ENCODE measurements at places on chromosomes 1 and 21. TPM values are rescaled to one million over a fixed set of nuclear protein-coding genes. Genes with fewer than 3 reads are reported as not detected.

The TSTD1 gene
- 148 TPM for total RNA-seq

DNA sequence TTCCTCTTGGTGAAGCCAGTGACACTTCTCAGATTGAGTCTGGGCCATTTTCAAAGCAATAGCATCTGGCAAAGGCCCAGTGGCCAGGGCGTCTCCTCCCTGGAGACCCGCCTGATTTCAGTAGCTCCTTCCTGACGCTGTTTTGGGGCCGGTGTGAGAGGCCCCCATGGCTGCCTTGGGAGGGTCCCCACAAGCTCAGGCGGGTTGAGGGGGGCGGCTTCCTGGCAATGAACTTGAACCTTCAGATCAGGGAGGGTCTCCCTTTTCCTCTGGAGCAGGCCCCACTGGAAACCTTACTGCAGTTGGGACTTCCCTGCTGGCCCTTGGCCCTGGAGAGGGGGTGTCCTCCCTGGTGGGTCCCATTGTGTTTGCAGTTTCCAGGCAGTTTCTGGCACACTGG, 121.2 kb downstream of the CRYAA start:
- DNase-seq, result no peak

The CADM3 gene
- total RNA-seq, result not detected

GRCh38 chr1:107787299-107787698, 177.7 kb downstream of the VAV3 start:
- DNase-seq, result no peak

The BMP8B gene
- 0.58 TPM for total RNA-seq

The HSF2BP gene
- 0.72 TPM for total RNA-seq

- no peak for DNase-seq
Observed at GRCh38 chr1:37831109-37831508, 23.1 kb upstream of the YRDC start.

DNA sequence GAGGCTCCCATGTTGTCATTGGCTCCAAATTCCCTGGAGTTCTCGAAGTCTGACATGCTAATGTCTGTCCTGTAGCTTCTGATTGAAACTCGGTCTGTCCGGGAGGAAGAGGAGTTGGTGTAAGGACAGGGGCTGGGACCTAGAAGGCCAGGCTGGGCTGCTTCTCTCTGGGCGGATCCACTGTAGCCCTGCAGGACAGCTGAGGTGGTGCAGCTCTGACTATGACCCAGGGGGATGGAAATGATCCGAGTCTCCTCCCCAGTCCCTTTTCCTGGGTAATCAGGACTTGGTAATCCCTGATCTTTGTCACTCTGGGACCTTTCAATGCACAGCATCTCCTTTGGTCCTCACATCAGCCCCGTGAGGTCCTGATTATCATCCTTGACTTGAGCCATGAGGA, 10.0 kb upstream of the FCMR start:
- no peak for DNase-seq

GRCh38 chr1:193819376-193819775, 633.0 kb upstream of the B3GALT2 start:
- DNase-seq, result no peak

DNA sequence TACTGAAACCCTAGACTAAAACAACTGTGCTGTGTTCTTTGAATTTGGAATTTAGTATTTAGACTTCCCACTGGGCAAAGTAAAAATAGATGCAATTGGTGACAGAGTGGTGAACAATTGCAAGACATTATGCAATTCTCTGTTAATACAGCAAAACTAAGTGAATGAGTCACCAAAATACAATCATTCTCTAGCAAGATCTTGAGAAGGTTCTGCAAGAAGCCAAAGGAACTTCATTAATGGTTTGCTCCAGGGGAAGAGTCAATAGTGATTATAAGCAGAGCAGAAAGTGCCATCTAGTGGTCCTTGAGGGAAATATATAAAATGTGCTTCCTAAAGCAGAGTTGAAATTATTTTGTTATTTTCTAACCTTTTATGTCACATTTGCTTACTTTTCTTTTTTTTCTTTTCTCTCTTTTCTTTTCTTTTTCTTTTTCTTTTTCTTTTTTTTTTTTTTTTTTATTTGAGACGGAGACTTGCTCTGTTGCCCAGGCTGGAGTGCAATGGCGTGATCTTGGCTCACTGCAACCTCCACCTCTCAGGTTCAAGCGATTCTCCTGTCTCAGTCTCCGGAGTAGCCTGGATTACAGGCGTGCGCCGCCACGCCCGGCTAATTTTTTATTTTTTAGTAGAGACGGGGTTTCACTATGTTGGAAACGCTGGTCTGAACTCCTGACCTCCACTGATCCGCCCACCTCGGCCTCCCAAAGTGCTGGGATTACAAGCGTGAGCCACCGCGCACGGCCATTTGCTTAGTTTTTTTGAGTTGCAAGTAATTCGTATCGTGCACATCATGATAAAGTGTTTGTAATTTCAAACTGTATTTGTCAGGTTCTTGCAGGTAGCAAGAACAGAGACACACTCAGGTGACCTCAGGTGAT, 99.2 kb downstream of the CTH start:
- DNase-seq, result peak; percentile 96

DNA sequence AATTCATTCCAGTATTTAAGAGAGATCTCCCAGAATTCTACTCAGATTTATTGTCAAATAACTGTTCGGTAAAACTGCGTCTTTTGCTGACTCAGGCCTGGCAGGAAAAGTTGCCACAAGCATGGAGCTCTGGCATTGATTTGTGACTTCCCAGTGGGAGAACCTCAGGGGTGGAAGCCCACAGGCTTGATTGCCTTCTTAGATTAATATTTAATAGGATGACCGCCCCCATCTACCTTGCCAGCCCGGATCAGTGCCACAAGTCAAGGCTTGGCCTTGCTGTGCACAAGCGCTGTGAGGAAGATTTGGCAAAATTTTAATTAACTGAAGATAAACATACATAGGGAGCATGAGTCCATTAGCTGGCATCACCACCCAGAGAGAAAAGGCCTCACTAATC, 93.5 kb downstream of the LRIG2 start:
- no peak for DNase-seq
